Umbilical cord (tissue), 2 donors: ENCODE measurements at places on chromosomes 12 and 14.

DNA sequence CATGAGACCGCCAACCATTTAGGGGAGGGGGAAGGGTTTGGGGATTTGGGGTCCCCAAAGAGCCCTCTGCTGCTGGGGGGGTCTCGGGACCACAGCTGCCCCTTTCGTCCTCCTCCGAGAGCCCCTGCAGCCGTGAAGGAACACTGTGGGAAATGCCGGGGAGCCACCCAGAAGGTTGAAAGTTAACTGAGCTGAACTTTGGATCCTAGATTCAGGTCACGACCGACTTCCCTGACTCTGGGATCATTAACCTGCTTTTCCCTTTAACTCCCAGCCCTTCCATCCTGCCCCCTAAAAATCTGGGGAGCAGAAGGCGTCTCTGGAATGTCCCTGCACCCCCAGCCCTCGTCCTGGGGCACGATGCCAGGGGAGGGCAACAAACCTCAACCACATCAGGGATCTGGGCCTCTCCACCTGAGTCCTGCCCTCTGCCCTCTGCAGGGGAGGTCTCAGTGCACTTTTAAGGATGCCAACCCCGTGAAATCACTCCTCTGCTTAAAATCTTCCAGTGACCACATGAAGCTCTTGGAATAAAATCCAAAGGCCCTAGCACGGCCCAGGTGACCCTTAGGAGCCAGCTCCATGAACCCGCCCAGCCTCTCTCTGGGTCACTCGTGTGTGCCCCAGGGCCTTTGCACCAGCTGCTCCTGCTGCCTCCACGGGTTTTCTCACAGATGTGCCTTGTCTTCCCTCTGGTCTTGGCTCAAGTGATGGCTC, 95.0 kb downstream of the RFLNA start:
- no peak for DNase-seq

GRCh38 chr12:130953771-130954543, at the start of gene ADGRD1:
ADGRD1 (plus strand) TSS chr12:130953907; CDS start chr12:130954466, 559 bp downstream.
- peak; percentile 90 for DNase-seq

DNA sequence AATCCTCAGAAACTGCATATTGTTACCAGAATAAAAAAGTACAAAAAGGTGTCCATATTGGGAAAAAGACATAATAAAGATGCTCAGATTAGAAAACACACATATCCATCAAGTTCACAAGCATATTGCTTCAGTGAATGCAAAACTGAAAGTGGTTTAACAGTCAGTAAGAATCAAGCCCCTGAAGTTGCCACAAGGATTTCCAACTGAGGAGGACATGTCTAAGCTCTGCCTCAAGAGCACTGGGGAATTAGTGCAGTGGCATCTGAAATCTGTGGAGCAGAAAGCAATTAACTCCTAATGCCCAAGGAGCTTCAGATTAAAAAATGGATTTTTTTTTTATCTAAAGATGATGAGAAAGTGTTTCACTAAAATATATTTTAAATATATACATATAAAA, 113.2 kb downstream of the DENND5B start:
- no peak for DNase-seq

DNA sequence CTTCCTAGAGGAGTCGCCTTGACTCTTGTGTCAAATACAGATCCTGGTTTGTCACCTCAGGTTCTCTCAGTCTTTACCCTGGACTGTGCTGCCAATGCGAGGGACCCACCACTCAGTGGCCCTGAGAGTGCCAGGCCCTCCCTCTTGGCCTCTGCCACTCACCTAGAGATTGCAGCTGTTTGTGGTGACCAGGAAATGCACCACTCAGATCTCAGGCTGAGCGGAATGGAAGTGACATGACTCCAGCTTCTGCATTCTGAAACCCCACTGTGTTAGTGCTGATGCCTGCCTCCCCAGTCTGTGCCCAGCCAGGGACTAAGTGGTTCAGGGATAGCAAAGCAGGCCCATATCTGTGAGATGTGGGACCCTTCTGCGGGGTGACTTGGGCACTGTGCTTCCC, 27.8 kb upstream of the NEDD1 start:
- DNase-seq, result no peak

DNA sequence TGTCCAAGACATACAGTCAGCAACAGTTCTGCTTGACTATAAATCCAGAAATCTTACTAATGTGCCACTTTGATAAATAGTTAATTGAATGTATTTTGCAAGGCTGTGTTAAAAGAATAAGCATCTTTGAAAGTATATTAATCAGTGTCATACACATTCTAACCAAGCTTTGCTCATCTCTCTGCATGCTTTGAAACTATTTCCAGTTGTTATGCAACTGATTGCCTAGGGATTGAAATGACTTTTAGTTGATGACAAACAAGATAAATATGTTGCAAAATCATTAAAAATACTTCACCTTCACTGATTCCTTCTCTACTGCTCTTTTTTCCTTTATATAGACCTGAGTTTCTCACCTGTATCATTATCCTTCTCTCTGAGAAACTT, 91.3 kb downstream of the AEBP2 start:
- no peak for DNase-seq

- no peak for DNase-seq
Measured at GRCh38 chr12:86601550-86602308, 345.5 kb upstream of the MGAT4C start.

DNA sequence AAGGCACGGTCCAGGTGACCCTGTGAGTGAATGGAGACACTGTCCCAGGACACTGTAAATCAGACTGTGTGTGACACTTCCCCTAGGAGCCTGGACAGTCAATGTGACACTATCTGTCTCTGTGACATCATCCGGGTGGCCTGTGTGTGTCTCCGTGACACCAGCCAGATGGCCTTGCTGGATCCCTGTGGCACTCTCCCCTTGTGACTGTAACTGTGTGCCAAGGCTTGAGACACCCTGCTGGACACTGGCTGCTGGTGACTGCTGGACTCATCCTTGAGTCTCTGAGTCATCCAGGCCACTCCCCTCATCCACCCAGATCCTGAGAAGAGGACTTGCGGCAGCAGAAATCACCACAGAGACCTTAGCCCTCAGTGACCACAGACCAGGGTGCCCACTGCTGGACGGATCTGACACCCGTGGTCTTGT, 51.6 kb downstream of the MVK start:
- no peak for DNase-seq

DNA sequence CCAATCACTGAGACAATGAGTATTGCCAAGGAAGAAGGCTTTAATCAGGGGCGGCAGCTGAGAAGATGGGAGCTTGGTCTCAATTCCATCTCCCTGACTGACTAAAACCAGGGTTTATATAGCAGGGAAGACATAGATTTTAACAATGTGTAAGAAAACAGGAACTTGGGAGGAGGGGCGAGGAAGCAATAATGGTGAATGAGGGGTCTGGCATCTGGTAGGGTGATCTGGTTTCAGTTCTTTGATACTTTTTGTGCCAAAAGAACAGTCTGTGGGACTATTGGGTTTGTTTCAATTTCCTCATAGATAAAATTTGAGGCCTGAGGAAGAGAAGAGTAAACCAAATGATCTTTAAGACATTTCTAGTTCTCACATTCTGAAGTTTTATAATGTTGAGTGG, 49.2 kb downstream of the FUT8 start:
- DNase-seq, result no peak

DNA sequence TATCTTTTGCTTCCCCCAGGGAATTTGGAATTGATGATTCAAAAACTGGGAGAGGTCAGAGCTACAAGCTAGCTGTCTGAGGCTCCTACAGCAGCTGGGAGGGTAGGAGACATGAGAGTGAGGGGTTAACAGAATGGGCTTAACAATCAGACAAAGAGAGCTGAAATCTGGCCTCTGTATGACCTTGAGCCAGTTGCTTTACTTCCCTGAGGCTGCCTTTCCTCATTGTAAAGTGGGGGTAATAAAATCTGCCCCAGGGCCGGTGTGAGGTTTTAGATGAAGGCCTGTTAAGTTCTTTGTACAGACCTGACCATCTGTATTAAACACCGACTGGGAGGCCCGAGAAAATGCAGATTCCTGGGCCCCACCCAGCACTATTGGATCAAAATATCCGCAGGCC, 164.3 kb upstream of the NOS1 start:
- DNase-seq, result no peak

DNA sequence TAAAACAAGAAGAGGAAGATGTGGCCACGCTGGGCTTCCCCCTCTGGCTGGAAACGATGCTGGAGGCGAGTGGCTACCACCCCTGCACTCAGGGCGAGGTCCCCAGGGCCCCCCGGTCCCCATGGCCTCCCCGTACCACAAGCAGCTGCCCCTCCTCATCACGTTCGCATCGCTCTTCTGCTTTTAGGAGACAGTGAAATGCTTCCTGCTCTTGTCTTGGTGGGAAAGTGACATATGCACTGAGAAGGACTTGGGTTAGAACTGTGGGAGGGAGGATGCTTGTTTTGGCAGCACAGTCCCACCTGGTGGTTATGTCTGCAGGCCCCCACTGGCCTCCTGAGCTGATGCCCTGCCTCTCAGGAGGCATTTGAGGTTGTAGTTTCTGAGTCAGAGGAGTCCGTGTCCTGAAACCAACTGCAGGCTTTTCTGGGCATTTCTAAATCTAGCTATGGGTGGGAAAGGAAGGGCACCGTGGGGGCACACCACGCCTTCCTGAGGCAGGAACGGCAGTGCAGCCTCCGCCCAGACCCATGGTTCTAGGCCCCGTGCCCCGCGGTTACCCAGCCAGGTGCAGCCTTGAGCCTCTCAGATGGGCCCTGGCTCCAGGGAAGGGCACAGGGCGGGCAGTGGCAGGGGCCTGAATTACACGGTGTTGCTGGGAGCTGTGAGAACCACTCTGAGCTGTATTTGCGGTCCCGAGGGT, 139.3 kb downstream of the ADGRD1 start:
- no peak for DNase-seq

DNA sequence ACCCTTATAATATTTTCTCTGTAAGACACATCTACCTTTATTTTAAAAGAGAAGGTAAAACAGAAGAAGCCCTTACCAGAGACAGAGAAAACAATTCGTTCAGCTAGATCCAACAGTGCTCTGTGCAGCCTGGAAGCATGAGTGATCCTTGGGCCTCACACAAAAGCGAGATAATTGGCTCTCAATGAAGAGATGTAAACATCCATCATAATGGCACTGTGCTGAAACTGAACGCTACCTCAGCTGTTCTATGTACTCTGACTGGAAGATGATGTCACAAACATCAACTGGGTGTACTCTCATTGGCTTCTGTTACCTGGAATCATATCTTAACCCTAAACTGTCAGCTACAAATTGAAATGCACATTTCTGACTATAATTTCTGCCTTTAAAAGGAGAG, at the start of gene MGAT4C:
Gene MGAT4C, minus strand, starts transcription at position 229 of the 400 bp plus-strand sequence.
- no peak for DNase-seq

DNA sequence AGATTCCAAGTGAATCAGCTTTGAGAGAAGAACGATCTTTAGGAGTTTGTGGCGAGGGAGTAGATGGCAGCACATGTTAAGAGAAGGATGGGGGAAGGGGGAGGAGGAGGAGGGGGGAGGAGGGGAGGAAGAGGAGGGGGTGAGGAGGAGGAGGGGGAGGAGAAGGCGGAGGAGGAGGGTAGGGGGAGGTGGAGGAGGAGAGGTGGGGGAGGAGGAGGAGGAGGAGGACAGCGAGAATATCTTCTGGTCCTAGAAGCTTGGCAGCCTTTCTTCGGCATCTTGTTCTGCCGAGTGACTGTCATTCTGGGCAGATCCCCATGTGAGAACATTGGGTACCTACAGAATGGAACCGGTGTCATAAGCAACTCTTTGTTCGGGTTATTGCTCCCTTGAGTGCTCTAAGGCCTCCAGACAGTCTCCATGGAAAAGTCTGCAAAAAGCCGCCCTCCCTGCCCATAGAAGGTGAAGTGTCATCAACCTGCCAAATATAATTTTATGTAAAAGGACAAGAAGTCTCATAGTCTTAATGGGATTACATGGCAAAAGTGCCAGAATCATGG, 6.9 kb downstream of the RFC5 start:
- no peak for DNase-seq

GRCh38 chr12:26374934-26375680, 179.7 kb downstream of the SSPN start:
- peak; percentile 12 for DNase-seq

DNA sequence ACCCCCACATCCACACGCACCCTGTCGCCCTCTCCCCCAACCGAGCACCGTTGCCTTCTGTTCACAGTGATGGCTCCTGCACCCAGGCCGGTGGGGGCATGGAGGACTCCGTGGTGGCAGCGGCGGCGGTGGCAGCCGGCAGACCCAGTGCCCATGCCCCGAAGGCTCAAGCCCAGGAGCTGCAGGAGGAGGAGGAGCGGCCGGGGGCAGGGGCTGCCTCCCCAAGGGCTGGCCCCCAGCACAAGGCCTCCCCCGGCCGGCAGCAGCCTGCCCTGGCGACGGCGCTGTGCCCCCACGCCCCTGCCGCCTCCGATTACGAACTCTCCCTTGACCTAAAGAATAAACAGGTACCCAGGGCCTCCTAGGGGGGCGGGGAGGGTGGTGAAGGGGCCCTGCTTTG, 59.0 kb downstream of the IQSEC3 start:
- DNase-seq, result no peak
